ENCODE measurements at places on chromosomes 3 and 15. TPM values are rescaled to one million over a fixed set of nuclear protein-coding genes. Genes with fewer than 3 reads are reported as not detected.

DNA sequence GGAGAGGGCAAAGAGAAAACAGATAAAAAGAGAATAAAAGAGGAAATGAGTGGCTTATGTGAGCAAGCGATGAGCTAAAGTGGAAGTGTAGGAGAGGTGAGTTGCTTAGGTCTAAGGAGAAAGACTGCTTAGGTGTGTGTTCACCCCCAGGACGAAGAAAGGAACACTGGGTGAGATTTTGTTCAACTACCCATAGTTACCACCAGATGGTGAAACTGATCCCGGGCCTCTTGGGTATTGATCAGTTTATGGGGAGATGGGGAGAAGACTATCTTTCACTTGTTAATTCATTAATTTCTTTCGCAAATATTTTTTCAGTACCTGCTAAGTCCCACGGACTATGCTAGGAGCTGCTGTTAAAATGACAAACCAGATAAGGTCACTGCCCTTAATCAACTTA lies 33.9 kb downstream of the GAP43 start:
- DNase-seq = no peak

GRCh38 chr3:44501971-44502370 lies 24.5 kb upstream of the ZNF445 start:
- DNase-seq = no peak

- DNase-seq = no peak
Measured at GRCh38 chr3:60313951-60314461, 937.2 kb downstream of the FHIT start.

Gene TMEM158
- total RNA-seq = 0.21 TPM

Gene REC114
- total RNA-seq = not detected

Gene CHD2
- total RNA-seq = 59.7 TPM

Gene MOBP
- total RNA-seq = not detected

Gene HES1
- total RNA-seq = 0.23 TPM
